Upper lobe of right lung (tissue), 1 donor: ENCODE measurements at places on chromosomes 5 and 9. TPM values are rescaled to one million over a fixed set of nuclear protein-coding genes. Genes with fewer than 3 reads are reported as not detected.

The CDO1 gene
- total RNA-seq, result 20.1 TPM

The SPINK13 gene
- not detected for total RNA-seq

The UNC5A gene
- 0.46 TPM for total RNA-seq

The RGP1 gene
- total RNA-seq, result 34.6 TPM

The SOWAHA gene
- not detected for total RNA-seq

The NCS1 gene
- 5.7 TPM for total RNA-seq

The ERCC6L2 gene
- total RNA-seq, result 43.8 TPM

The PRSS3 gene
- total RNA-seq, result not detected

The TUSC1 gene
- total RNA-seq, result 15.0 TPM

The GNA14 gene
- 15.7 TPM for total RNA-seq

The FGF18 gene
- 4.2 TPM for total RNA-seq

The TAF11L9 gene
- total RNA-seq, result not detected

The PCDHGB4 gene
- total RNA-seq, result 4.2 TPM

The AKNA gene
- total RNA-seq, result 54.7 TPM

The NEUROG1 gene
- total RNA-seq, result not detected

The DCTN3 gene
- 59.3 TPM for total RNA-seq

The PPP3R2 gene
- total RNA-seq, result not detected

The WNT8A gene
- total RNA-seq, result not detected

The MVB12B gene
- 47.5 TPM for total RNA-seq

The HARS1 gene
- total RNA-seq, result 46.9 TPM

The TEX48 gene
- not detected for total RNA-seq

The SPATA31A5 gene
- total RNA-seq, result not detected

The ADAM19 gene
- 10.6 TPM for total RNA-seq

The PCDHB9 gene
- total RNA-seq, result 2.5 TPM

The BRINP1 gene
- 1.5 TPM for total RNA-seq

The SLC34A3 gene
- 0.23 TPM for total RNA-seq

The TMOD1 gene
- total RNA-seq, result 11.3 TPM

The CDH9 gene
- total RNA-seq, result not detected

The SLCO4C1 gene
- total RNA-seq, result 36.9 TPM

The DPP7 gene
- total RNA-seq, result 183 TPM

The FBP2 gene
- total RNA-seq, result not detected

The AK6 gene
- 31.4 TPM for total RNA-seq

The PCDHGC3 gene
- total RNA-seq, result 109 TPM

The KLHL9 gene
- total RNA-seq, result 22.2 TPM

The OR1L1 gene
- total RNA-seq, result not detected

The TXNDC15 gene
- total RNA-seq, result 60.6 TPM
